Endothelial cell (in vitro differentiated cells): ENCODE measurements at places on chromosomes 6 and 20.
A peak's percentile ranks its signal among the peaks of the same experiment; 100 is the strongest.

DNA sequence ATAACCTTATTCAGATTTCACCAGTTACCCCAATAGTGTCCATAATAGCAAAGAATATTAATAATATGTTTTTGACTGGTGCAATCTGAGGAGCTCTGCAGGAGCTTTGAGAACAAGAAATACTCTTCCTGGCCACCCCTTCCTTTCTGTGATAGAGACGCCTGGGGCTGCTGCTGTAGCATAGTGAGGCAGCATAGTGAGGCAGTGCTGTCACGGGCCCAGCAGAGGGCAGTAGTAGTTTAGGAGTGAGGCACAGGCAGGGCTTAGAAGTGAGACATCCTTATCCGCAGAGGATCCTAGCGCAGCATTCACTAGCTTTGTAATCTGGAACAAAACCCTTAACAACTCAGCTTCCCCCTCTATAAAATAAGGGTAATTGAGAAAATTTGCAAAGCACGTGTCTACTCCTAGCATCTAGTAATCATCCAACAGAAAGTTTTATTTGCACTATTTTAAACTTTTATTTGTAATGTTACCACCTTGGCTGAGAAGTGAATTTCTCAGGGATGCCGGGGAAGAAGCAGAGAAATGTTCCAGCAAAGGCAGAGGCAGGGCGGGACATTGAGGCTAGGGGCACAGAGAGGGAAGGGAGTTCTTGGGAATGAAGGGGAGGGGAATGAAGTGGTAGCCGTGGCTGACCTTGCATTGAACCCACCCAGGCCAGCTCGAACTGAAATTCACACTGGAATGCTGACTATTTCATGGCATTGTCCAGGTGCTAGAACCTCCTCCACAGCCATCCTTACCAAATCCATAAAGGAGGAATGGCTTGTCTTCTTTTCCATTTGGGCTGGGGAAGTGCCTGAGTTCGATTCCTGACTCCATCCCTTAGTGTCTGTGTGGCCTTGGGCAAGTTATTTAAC is 78.8 kb downstream of the CDS2 start:
- peak; percentile 83 for DNase-seq

DNA sequence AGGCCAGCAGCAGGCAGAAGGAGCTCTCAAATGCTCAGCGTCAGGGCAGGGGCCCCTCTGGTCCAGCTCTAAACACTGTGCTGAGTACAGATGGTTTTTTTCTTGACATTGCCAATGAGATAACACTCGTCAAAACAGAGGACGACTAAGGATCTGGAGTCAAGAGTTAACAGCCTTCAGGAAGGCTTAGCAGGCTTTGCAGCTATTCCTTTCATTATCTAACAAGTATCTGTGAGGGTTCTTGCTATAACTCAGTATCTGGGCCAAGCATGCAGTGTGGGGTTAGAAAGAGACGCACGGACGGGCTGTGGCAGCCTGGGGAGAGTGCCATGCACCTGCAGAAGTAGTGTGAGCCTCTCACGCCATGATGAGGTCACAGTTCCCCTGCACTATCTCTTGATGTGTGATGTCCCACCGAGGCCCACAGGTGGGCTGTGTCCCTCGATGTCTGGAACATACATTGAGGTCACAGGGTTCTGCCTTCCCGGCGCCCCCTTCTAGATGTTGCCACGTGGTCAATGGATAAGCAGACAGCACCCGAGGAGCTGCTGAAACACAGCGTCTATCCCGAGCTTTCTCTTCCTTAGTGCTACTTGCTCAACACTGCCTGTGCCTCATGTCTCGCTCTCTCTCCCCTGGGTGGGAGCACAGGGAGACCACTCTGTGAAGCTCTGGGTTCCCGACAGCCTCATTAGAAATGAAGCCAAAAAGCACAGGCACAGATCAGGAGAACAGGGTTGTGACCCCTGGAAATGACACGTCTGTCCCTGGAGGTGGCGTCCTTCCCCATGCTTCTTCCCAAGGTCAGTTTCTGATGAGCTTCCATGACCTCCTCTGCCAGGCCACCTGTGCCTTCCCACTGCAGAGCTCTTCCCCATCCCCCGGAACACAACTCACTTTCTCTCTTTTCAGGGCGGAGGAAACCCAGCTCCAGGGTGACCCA is 85.5 kb upstream of the RPS6KA2 start:
- DNase-seq, result no peak

DNA sequence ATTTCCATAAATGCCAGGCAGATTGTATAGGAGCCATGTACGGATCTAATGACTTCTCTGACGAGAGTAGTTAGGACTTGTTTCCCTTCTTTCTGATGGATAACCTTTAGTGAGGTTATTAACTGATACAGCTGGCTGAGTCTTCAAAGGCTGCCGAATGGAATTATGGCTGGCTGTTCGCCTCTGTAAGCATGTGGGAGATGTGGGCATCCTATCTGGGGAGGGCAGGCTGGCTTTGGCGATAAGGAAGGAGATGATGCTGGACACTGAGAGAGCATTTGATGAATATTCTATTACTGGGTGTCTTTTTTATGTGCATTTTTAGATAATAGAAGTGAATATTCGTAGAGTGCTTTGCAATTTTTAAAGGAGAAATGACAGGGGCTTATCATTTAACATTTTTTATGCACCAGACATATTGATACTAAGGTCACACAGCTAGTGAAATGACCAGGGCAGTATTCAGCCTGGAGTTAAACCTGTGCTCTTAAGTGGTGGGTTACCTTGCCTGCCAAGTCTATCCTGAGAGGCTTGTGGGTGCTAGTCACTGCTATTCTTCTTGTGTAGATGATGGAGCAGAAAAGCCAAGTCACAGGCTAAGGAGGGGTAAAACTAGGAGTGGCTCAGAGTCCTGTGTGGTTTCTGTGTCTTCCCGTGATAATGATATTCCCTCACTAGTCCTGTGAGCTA is 3.1 kb downstream of the PBOV1 start:
- no peak for DNase-seq

GRCh38 chr6:150915880-150916265 is 50.4 kb downstream of the MTHFD1L start:
- no peak for DNase-seq

- DNase-seq, result no peak
These were observed 100.7 kb downstream of the SGK1 start for GRCh38 chr6:134217105-134217797.

- DNase-seq, result no peak
These were observed 109.7 kb downstream of the BCAS1 start for GRCh38 chr20:53960579-53961272.

DNA sequence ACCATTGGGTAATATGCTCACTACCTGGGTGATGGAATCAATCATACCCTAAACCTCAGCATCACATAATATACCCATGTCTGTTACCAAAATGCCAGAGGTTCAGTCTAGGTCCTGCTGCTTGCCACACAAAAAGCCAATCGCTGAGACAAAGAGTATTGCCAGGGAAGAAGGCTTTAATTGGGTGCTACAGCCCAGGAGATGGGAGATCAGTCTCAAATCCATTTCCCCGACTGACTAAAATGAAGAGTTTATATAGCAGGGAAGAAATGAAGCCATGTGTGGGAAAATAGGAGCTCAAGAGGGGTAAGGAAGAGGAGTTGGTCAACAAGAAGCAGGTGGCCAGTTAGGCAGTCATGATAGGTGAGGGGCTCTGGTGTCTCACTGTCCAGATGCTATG is 149.6 kb downstream of the QRSL1 start:
- no peak for DNase-seq

DNA sequence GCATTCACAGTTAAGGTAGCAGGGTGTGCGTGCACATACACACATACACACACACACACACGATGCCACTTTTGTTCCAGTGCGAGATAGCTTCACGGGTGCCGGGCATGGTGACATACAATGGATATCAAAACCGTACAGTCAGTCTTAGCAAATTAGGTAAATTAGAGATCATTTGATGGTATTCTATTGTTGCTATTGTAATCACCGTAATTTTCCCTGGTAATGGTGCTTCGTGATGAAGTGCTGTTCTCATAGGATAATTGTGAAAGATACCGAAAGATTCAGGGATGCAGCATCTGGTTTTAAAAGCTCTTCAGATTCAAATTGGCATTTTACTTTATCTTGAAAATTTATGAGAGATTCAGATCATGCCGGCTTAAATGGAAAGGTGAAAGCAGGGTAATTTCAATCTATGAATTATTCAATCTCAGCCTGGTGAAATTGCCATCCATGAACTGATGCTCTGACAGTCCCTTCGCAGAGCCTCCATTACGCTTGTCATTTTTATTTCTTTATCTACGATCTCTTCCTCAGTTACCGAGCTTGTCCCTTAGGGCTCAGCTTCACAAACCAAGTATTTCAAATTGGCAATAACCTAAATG is 71.3 kb upstream of the SOX4 start:
- no peak for DNase-seq

- DNase-seq, result peak; percentile 76
These were observed 37.4 kb upstream of the FAM83C start for GRCh38 chr20:35329435-35330139.

- no peak for DNase-seq
These were observed 50.6 kb downstream of the RCAN2 start for GRCh38 chr6:46440641-46441040.

- DNase-seq, result no peak
These were observed 52.0 kb downstream of the MYLIP start for GRCh38 chr6:16180696-16181438.

DNA sequence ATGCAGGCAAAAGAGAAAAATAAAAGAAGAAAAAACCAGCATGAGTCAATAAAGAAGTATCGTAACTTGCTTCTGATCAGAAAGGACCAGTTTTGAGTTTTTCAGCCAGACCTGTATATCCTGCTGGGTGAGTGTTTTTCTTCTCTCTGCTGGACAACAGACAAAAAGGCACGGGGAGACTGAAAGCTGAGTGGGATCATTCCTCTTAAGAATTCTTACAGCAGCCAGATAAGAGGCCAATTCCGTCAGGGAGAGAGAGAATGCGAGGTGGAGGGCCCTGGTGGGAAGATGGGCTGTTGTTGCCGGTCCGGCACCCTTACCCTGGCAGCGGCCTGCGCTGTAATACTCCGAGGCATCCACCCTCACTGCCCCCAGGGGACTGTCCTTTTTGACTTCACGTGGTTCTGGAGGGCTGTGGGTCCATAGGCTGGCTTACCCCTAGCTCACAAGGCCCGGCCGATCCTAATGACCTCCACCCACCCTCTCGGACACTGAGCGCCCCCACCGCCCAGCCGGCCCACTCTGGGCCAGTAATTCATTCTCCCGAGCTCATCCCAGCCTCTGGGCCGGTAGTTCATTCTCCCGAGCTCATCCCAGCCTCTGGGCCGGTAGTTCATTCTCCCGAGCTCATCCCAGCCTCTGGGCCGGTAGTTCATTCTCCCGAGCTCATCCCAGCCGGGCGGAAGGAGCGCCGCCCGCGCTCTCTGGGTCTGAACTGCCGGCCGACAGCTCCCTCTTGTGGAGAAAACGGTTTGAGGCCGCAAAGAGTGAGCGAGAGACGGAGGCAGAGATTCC is 118.3 kb upstream of the SIRPA start:
- DNase-seq, result peak; percentile 94

DNA sequence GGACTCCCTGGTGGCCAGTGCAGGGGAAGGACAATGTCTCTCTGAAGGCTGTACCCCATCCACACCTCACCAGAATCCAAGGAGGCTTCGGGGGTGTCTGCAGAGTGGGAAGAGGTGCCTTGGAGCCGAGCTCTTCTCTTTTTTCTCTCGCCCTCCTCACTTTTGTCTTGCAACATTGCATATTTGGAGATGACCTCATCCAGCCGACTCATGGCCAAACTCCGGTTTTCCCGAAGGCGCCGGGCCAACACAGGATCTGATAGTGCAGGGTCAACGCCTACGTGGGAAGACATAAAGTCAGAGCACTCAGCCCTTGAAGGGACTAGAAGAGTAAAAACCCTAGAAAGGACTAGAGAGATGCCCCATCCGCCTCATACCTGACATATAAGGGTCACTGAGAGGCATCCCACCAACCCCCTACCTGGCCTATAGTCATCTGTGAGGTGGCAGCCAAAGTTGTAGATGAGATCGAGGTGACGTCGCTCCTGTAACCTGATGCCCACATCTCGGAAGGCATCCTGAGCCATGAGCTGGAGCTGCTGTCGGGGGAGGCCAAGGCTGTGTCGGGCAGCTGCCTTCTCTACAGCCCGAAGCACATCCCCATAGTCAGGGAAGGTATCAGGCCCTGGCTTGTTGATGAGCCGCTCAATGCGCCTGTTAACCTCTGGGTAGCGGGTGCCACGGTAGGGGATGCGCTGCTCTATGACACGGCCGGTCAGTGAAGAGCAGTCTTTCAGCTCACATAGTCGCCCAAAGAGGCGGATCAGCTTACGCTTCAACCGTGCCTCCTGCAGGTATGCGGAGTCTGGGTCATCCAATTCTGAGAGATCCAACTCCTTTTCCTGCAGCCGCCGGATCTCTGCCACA is 3.0 kb upstream of the ZBTB22 start:
- no peak for DNase-seq

DNA sequence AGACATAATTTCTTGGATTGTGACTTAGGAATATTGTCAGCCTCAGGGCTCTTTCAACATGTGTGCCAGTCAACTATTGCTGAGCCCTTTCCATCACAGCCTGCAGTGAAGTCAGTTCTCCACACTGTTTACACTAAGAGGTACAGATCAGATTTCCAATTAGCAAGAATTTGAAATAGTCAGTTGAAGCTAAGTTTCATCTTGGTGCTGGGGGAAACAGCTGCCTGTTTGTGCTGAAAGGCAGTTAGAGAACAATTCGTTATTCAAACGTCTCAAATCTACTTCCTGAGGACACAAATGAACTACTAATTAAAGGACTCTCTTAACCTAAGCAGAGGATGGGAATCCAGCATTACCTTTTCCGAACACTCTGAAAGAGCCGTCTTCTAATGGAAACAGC is 25.9 kb downstream of the ADGRF1 start:
- DNase-seq, result no peak

DNA sequence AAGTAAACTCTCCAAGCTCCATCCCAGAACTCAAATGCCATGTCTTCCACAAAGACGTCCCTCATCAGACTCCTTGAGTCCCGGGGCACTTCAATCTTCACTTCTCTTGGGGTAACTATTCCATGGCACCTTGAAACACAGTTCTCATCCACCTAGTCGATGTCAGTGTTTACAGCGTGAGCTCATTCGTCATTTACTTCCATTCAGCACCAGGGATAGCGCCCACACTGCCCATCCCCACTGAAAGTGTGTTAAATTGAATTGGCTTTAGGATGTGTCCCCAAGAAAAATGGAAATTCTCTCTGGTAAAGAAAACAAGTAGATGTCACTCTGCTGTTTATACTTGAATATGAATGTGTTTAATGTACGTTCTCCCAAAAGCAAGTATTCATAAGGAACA is 31.3 kb downstream of the KCNK15 start:
- DNase-seq, result peak; percentile 53

- DNase-seq, result no peak
These were observed 128.6 kb downstream of the RNF144B start for GRCh38 chr6:18515767-18516166.

DNA sequence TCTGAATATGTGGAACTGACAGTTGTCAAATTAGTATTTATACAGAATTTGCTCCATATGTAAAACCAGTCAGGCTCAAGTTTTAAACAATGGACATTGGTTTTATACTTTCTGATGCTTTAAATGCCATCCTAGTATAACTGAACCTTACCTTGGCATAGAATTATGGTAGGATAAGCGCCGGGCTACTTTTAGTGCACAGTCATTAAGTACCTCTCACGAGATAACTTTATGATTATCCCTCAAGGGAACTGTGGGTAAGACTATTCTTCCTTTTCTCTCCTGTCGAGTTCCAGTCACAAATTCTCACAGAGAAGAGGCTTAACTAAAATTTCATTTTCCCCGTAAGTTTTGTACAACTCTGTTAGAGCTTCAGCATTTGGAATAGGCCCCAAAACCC is 110.6 kb upstream of the PTPRK start:
- DNase-seq, result no peak
